ENCODE measurements at places on chromosomes 2 and 18. TPM values are rescaled to one million over a fixed set of nuclear protein-coding genes. Genes with fewer than 3 reads are reported as not detected.

SETBP1 gene
- total RNA-seq: 0.63 TPM

KYNU gene
- 220 TPM for total RNA-seq

ASXL3 gene
- total RNA-seq: not detected

RBM44 gene
- total RNA-seq: 0.09 TPM

CCDC74A gene
- total RNA-seq: 13.9 TPM

MYL1 gene
- not detected for total RNA-seq

NEURL3 gene
- total RNA-seq: 0.51 TPM

ACVR1C gene
- total RNA-seq: 0.01 TPM

ZNF892 gene
- total RNA-seq: 0.74 TPM

ERBB4 gene
- not detected for total RNA-seq
